Transverse colon (tissue), 4 donors: ENCODE measurements at places on chromosomes 12 and 14.

DNA sequence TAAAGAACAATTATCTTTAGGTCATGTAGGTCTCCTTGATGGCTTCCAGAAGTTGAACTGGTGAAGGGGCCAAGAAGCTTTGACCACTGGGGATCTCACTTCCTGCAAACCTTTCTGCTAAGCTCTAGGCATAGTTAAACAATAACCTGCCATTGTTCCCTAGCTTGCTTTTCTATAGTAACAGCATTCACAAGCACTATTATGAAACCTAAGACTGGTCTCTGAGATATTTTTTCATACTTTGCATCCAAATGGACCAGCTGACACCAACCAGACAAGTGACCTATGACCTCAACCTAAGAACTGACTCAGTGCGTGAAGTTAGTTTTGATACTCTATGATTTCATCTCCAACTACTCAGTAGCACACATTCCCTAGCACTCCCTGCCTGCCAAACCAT, 129.1 kb downstream of the PTPRB start:
- no peak for DNase-seq

DNA sequence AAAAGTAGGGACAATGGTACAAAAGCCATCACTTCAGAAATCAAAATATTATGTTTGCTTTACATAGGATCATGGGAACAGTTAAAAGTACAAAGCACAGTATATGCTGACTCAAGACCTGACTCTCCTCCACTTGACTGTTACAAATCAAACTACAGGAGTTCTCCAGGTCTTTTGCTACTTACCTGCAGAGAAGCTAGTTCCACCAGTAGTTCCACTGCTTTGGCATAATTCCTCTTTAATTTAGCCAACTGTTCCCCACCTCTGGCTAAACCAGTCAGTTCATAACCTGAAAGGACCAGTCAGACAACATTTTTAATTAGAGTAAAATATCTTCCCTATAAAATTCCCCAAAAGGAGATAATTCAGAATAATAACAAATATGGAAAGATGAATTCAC, 14.0 kb downstream of the ATP6V1D start:
- no peak for DNase-seq

GRCh38 chr12:30997685-30998440, 71.3 kb downstream of the TSPAN11 start:
- DNase-seq, result no peak

GRCh38 chr14:29227631-29228030, 461.0 kb downstream of the FOXG1 start:
- no peak for DNase-seq

DNA sequence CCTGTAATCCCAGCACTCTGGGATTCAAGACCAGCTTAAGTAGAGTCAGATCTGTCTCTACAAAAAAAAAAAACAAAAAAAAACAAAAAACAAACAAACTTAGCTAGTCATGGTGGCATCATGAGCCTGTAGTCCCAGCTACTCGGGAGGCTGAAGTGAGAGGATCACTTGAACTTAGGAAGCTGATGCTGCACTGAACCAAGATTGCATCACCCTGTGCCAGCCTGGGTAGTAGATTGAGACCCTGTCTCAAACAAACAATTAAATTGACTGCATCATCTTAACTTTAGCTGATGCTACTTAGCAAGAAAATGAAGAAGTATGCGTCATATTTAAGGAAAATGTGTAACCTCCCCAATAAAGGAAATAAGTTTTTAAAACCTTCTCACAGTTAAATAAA, 136.6 kb upstream of the ATXN7L3B start:
- DNase-seq, result no peak

DNA sequence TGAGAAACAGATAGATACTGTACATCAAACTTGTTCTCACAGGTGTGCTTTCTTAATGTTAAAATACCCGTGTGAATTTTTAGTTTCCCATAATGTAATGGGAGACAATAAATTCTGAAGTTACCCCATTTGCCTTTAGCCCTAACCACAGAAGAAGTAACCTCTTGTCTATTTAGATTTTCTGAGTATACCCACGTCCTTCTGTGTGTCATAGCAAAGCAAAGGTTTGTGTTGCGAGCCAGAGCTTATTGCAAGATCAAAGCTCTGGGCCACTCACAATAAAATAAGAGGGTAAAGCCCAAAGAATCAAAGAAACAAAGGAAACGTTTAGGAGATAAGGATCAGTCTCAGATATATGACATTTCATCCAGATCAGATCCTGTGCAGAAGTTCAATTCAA, 73.9 kb downstream of the BMP4 start:
- no peak for DNase-seq

GRCh38 chr12:4118017-4118510, 155.5 kb upstream of the CCND2 start:
- peak; percentile 80 for DNase-seq

GRCh38 chr14:64289571-64289970, 4.6 kb downstream of the ESR2 start:
- DNase-seq, result no peak

DNA sequence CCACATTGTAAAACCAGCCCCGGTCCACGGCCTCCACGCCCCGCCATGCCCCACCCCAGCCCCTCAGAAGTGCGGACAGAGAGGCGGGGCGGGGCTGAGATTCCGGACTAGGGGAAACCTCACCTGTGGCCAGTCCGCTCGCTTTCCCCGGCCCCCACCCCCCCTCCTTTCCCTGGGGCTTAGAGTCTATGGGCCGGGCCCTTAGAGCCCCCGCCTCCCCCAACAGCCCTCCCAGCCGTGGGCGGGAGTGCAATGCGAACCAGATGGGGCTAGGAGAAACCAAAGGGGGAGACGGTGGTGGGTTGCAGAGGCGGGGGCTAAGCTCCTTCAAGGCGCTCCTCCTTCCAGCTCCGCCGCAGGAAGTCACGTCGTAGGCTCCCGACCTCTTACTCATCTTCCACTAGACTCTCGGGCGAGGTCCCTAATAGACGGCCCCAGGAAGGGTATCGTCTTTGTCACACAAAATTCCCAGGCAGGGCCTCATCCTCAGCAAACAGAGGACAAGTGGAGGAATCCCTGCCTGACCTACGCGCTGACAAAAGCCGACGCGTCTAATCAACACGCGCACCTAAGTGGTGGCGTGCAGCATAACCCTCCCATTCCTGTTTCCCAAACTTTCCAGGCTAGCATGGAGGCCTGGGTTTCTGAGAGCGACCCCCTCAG, 1.1 kb upstream of the NAB2 start:
- DNase-seq, result peak; percentile 88

DNA sequence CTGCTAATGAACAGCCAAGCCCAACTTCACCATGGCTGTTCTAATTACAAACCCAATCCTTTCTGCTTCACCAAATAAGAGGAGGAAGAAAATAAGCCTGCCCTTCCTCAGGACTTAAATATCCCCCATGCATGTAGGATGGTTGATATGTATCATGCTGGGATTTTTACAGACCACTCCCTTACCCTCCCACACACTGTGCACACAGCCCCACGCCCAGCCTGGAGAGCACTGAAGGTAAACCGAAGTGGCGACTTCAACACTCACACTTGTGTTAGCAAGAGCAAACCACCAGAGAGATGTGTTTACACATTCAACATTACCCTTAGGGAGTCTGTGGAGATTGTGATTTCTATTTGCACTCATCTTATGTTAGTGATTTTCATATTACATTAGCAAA, 241.2 kb downstream of the EGLN3 start:
- DNase-seq, result no peak

- no peak for DNase-seq
Observed at GRCh38 chr12:91328451-91328850, 145.8 kb upstream of the DCN start.
